ENCODE measurements at places on chromosomes 1 and 21.
A peak's percentile ranks its signal among the peaks of the same experiment; 100 is the strongest.

DNA sequence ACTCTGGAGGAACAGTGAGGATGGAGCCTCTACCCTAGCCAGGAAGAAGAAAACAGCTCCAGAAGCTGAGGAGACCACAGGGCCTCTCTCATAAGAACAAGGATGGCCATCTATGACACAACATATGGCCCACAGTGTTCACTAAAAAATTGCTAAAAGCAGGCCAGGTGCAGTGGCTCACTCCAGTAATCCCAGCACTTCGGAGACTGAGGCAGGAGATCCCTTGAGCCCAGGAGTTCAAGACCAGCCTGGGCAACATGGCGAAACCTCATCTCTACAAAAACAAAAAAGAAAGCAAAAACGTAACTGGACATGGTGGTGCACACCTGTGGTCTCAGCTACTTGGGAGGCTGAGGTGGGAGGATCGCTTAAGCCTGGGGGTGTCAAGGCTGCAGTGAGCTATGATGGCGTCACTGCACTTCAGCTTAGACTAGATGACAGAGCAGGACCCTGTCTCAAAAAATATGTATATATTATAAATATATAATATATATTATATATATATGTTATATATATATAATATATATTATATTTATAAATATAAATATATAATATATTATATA, 103.1 kb downstream of the TOMM20 start:
- DNase-seq = no peak

GRCh38 chr1:55167224-55167871, 47.8 kb downstream of the USP24 start:
- DNase-seq = no peak

DNA sequence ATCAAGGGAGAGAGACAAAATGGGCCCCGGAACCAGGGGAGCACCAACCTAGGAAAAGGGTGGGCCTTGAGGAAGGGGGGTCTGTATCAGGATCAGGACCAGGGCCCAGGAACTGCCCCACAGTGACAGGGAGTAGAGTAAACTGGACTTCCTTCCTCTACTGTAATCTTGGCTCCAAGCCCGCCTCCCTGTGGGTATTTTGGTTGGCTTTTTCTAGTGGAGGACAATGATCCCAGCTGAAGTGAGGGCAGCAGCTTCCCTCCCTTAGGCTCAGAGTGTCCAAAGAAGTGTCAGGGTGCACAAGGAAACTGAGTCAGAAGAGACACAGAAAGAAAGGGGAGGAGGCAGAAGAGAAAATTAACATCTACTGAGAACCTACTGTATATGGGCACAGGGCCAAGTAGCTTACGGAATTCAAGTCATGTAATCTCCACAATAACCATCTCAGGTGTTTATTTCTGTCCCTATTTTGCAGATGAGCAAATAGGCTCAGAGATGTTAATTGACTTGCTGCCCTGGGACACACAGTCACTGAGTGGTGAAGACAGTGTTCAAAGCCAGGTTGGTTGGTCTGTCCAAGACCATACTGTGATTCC, 4.8 kb downstream of the UBQLN4 start:
- no peak for DNase-seq

DNA sequence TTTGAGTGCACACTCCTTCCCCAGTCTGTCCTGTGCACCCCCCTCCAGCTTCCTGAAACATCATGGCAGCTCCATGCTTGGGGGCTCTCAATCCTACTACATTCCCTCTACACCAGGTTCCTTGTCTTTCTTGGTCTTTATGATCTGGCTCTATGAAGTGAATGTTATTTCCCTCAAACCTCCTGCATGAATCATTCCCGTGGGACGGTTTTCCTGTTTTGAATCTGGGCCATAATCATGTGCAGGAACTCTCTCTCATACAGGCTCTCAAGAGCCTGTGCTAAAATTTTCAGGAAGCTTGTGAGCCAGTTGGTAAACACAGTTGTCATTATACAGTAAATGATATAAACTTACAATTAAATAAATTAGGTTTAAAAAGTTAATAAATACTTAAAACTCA, 89.8 kb upstream of the KCNE2 start:
- DNase-seq = no peak

GRCh38 chr1:12001249-12001917, 17.9 kb upstream of the MIIP start:
- no peak for DNase-seq

DNA sequence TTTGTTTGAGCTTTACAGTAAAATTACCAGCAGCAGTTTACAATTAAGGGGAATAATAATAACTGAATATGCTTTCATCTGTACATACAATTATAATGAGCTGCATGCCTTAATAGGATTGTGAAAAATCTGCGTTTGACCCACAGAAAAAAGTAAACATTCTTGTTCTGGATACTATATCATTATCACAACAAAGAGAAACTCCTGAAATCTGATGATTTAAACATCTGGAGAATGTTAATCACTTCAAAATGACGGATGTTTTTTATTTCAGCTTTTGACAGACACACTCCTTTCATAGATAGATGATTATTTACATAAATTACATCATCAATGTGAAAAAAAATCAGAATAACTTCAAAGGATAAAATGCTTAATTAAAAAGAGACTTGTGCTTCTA, 58.5 kb downstream of the TYW3 start:
- DNase-seq = no peak

DNA sequence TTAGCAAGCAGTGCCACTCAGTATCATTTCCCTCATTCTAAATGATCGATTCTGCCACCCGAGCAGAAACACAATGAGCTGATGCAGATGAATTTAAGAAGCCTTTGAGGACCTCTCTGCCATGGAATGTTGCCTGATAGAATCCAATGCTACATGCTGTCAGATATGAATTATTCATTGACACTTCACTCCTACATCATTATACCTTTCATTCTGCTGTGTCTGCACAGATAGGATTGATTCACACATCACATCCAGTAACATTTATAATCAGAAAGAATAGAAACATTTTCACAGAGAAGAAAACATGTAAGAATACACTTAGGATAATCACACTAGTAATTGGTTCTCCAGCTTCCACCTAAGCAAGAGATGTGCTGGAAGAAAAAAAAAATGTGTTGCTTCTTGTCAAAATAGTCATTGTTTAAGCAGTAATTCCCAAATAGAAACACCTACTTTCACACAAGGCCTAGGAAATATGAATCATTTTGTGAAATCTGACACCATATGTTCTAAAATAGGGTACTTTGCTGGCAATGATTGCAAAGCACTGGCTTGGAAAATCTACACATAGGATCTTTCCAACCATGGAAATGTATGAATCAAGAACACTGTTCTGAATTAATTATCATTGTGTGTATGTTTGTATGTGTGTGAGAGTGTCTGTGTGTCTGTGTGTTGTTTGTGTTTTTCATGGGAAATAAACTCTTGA, 110.1 kb downstream of the GRIK1 start:
- DNase-seq = no peak

- DNase-seq = no peak
These were observed 95.5 kb downstream of the TNFSF18 start for GRCh38 chr1:172955161-172955815.

DNA sequence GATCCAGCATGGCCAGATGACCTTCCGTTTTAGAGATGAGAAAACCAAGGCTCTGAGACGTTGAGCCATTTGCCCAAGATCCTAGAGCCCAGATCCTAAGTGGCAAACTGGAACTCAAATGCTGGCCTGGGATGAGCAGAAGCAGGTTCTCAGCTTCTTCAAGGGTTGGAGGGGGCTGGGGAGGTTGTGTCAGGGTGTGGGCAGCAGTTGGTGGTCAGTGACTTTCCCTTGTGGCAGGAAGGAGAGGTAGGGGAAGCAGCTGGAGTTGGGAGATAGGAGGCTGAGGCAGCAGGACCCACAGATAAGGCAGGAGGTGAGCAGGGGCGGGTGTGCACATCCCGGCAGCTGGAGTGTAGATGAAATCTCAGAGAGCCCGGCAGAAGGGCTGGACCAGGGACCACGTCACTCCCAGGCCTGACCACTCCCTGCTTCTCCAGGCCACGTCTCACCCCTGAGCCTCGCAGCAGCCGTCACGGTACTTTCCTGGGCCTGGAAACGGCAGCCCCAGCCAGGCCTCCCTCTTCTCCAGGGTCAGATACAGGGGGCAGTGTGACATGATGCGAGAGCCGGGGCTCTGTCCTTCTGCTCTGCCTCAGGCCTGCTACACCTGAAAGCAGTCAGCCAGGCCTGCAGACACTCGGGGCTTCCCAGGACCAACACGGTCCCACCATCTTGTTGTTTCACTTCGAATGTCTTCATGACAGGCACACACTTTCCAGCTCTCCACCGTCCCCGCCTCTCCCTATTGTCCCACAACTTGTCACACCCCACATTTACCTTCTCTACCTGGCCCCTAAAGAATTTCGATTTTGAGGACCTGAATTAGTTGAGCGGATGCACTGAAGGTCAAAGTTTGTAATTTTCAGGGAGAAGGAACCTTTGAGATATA, 11.5 kb upstream of the LAPTM5 start:
- DNase-seq = no peak

DNA sequence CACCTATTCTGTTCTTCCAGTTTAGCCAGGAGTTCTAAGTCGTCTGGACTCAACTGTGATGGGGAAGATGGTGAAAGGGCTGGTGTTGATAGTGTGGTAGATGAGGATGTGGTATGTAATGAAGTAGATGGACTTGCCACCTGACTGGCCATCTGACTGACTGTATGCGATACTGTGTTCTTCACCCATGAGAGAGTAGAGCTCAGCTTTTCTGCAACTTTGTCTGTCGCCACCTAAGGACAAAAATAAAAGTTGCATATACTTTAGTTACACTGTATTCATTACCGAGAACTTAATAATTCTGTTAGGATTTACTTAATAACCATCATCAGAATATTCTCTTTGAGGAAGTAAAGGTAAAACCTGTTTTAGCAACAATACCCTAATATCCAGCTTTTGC, 48.5 kb downstream of the EVI5 start:
- DNase-seq = no peak

DNA sequence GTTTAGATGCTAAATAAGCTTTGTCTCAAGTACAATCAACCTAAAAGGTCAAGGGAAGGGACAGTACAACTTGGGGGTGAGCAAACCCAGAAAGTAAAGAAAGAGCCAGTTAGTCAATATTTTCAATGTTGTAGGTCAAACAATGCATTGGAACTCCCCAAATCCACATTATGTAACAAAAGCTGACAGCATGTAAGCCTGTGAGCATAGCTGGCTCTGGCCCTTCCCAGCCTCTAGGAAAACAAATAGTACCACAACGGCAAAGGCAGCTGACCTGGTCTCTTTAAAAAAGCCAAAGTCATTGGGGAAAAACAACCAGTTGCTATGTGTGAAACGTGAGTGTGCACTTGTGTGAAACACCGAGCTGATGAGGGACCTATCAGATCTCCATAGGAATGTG, 3.4 kb downstream of the CBR1 start:
- DNase-seq = no peak

DNA sequence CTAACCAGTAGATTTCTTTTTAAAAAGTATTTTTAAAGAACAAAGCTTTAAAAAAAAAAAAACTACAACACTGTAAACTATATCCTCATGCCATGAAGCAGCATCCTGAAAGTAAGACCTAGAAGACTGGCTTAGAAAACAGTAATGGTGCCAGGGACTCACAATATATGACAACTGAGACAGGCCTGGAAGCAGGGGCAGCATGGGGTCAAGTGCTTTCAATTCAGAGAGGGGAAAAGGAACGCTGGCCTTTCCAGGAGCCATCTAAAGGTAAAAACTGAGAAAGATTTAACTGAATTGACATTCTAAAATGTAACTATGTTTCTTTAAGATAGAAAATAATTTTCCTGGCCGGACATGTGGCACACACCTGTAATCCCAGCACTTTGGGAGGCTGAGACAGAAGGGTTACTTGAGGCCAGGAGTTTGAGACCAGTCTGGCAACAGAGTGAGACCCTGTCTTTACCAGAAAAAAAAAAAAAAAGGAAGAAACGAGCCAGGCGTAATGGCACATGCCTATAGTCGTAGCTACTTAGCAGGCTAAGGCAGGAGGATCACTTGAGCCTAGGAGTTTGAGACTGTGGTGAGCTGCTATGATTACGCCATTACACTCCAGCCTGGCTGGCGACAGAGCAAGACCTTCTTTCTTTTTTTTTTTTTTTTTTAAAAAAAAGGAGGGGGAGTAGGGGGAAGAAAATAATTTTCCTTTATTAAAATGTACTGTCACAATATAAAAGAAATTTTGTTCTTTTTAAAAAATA, 54.1 kb downstream of the SLC35D1 start:
- no peak for DNase-seq

DNA sequence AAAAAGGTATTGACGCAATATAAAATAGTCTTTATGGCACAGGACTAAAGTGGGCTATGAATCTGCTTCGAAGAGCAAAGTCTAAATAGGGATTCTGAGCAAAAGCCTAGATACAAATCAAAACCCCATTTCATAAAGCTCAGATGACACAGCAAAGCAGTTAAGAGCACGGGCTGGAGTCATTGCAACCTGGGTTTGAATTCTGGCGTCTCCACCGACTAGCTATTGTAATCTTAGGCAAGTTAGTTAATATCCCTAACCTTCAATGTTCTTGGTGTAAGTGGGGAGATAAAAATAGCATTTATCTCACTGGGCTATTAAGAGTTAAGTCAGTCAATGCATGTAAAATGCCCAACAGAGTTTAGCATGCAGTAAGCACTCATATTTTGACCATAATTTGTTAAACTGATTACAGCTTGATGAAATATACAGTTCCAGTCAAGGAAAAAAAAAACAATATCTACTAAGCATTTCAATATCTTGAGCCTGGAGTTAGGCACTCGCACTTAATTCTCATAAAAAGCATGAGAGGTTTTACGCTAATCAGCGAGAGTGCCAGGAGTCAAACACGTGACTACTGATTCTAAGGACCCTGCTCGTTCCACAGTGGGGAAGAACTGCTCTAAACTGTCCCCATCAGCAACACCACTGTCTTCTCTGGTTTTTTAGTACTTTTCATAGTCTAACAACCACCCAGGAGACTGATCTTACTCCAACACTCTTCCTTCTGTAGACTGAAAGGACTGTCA, 75.5 kb downstream of the JAK1 start:
- DNase-seq = no peak

DNA sequence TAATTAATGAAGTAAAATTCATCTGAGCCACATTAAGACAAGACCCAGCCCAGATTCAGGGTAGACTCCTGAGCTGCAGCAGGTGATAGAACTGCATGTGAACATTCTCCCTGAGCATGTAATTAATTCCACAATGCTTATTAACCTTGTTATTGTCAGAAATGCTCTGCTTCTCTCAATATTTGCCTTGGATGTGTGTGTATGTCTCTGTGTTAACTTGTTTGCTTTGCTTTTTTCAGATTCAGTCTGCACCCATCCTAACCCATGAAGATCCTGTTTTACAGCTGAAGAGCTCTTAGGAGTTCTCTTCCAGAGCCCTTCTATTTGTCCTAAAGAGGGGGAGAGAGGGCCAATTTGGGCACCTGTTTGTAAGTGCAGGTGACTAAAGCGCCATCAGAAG, 143.2 kb upstream of the BMP8A start:
- DNase-seq = no peak

- peak; percentile 28 for DNase-seq
These were observed 40.2 kb downstream of the FOXD2 start for GRCh38 chr1:47478090-47478489.

- peak; percentile 51 for DNase-seq
These were observed 519.0 kb downstream of the LTN1 start for GRCh38 chr21:28473530-28474220.

DNA sequence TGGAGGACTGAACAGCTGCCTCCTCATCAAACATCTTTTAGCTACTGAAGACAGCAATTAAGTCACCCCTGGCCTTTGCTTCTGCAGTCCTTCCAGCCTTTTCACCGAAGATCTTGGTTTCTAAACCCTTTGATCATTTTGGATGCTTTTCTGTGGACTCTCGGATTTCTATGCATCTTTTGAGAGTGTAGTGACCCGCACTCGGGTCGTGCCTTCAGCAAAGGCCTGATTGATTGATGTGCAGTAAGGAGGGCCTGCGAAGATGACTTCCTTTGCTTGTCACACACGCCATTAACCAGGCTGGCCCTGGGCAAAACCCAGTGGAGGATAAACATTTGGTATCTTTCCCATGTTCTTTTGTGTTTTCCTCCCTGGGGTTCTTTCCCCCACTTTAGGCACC, 157.5 kb upstream of the CD34 start:
- no peak for DNase-seq

Measured in right lung (tissue), 10 donors.